Substantia nigra (tissue), 51 donors: ENCODE measurements at places on chromosomes 6 and 20.

DNA sequence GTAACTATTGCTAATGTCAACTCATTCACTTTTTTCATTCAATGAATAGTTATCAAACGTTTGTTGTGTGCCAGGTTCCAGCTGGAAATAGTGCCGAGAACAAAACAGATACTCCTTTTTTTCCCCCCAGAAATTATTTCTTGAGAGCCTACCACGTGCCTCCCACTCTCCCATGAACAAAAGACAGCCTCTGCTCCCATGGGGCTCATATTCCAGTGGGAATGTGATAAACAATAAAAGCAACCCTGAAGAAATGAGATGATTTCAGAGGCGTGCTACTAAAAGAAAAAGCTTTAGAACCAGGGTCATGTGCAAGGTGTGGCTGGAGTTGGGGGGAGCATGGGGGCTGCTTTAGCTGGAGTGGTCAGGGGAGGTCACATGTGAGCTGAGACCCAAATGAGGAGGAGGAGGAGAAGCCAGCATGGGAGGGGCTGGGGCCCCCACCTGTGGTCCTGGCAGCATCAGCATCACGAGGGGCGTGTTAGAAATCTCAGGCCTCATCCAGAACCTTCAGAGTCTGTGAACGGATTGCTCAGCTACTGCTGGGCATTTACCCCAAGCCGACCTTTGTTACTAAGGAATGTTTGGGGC lies 157.4 kb downstream of the EYA2 start:
- DNase-seq, result no peak

DNA sequence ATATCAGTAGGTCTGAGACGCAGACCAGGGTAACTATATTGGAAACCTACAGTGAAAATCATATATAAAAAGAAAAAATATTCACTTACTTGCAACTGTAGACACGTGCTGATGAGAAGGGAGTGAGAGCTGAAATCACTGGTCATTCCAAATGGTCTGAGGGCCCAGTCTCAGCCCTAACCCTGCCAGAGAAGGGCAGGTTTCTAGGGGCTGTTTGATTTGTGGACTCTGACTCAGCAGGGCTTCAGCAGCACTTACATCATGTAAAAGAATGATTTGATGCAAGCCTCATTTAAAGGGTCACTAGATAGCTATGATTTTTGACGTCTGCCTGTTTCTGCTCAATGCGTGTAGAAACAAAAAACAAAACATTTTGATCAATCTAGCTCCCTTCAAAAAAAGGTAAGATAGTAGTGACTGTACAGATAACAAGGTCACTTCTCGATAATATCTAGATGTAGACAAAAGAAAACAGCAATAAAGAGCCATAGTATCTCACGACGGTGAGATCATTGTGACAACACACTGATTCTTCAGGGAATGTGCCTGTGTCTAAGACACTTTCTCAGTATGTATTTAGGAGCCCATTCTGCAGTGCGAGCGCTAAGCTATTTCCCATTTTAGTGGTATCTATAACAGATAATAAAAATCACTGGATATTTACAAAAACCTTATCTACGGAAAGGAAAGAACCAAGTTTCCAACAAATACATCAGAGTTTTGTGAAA lies 307.2 kb downstream of the HIVEP2 start:
- DNase-seq, result no peak

GRCh38 chr20:47466704-47467459 lies 34.8 kb upstream of the NCOA3 start:
- no peak for DNase-seq

GRCh38 chr20:25274891-25275812 lies 27.3 kb downstream of the PYGB start:
- no peak for DNase-seq

DNA sequence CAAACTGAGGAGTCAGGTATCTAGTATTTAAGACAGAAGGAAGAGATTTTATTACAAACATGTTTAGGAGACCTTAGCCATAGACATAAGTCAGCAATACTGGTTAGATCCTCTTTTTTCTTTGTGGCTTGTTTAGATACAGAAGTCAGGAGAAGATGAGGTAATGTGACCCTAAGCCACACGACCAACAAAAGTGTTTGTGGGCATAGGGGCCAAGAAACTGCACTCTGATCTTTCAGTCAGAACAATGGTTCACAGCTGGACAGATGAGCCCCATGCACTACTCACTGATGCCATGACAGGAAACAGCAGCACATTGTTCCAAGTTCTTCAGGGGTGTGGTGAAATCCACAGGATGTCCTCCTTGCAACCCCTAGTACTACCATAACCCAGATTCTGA lies 238.5 kb upstream of the RAB32 start:
- DNase-seq, result no peak

DNA sequence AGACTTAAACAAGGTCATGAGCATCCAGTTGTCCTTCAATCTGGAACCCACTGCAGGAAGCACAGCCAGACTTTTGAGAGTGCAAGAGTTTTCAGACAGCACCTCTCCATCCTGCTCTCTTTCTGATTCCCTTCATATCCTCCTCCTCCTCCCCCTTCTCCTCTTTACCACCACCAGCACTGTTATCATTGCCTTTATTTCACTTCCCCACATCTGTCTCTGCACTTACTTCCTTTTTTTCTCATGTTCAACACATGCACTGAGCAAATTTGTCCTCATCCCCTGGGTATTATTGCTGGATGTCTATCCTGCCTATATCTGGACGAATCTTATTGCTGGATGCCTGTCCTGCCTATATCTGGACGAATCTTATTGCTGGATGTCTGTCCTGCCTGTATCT lies 554.8 kb downstream of the DHX35 start:
- no peak for DNase-seq

GRCh38 chr6:68559070-68559469 lies 76.0 kb upstream of the ADGRB3 start:
- DNase-seq, result no peak

DNA sequence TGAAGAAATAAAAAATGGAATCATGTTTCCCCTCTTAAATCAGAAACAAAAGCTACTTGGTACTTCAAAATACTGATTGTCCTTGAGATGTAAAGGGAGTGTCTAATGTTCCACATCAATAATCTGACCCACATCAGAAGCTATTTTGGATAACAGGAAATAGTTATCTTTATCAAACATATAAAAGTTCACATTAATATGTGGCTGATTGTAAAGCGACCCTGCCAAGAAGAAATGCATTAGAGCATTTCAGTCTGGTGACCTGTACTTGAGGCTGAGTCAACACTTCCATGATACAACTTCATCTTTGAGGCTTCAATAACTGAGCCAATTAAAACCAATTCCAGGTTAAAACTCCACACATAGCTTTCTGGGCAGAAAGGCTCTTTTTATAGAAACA lies 31.8 kb downstream of the SYNE1 start:
- DNase-seq, result no peak

DNA sequence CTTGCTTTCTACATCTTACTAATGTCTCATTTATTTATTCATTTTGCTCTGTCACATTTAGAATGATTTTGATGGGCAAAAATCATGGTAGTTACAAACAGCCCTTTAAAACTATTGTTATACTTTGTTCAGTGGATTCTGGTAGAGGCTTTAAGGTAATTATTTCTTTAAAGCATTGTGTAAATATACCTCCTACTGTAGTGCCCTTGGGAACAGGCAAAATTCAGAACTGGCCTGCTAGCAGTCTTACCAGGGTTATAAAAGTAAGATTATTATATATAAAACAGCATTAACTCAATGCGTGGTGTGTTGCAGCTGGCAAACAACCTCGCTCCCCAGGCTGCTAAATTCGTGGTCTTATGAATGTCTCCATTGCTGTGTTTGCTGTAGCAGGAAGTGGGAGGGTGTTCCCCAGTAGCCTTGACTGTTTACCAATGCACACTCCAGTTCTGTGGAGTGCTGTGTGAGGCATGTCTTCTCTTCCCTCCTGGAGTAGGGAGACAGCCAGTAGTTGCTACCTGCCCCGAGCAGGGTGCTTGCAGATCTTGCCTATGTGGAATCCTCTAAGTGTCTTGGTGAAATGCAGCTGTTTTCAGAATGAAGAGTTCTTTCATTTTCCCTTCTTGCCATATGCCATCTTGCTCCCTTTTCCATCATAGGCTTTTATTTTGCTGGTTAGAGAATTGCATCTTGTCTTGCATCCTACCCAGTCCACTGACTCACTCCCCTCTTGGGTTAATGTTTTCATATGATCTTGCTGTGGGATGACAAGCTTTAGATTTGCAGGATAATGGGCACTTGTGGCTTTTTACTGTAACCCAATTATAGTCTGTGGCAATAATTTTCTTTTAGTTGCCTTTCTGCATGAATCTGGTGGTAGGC lies 45.3 kb downstream of the IGF2R start:
- no peak for DNase-seq

- DNase-seq, result no peak
Measured at GRCh38 chr6:34589140-34589539, 33.0 kb upstream of the SPDEF start.

DNA sequence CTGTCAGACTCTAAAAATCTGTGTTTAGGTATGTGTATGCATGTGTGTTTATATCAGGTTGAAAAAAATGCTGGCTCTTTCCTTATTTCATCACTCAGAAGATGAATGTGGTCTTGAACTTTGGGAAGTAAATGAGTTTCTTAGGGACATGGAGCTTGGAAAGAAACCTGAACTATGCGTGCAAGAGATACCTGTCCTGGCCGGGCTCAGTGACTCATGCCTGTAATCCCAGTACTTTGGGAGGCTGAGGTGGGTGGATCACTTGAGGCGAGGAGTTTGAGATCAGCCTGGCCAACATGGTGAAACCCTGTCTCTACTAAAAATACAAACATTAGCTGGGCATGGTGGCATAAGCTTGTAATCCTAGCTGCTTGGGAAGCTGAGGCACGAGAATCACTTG lies 4.4 kb upstream of the GLP1R start:
- DNase-seq, result no peak

- DNase-seq, result no peak
Measured at GRCh38 chr6:128310451-128310850, 209.9 kb downstream of the PTPRK start.

- DNase-seq, result peak; percentile 43
Measured at GRCh38 chr6:21594416-21595281, 1.1 kb downstream of the SOX4 start.

GRCh38 chr6:142624978-142625715 lies 319.8 kb downstream of the HIVEP2 start:
- no peak for DNase-seq

- DNase-seq, result no peak
Measured at GRCh38 chr6:12017263-12017662, 5.2 kb downstream of the HIVEP1 start.

GRCh38 chr6:163461696-163462095 lies 47.2 kb downstream of the QKI start:
- no peak for DNase-seq

DNA sequence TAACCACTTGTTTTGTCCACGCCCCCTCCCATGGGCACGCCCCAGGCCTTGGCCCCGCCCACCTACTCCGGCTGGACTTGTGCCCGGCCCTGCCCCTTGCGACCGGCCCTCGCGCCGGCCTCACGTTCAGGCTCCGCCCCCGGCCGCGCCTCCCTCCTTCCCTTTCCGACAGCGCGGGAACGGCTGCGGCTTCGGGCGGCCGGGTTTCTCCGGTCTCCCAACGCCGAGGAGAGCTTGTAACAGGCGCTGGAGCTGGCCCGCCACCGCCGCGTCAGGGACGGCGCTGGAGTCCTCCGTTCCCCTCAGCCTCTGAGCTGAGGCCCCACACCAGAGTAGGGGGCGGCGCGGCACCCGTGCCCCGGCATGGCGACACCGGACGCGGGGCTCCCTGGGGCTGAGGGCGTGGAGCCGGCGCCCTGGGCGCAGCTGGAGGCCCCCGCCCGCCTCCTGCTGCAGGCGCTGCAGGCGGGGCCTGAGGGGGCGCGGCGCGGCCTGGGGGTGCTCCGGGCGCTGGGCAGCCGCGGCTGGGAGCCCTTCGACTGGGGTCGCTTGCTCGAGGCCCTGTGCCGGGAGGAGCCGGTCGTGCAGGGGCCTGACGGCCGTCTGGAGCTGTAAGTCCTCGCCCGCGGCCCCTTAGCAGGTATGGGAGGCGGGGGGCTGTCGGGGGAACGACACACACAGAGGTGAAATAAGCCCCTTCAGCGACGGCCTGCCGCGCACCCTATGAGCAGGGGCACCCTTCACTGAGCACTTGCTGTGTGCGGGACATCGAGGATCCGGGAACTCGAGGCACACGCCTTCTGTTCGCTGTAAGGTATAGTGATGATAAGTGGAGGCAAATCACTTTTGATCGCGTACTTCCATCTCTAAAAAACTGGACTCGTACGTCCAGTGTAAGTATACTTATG lies at the start of gene FANCE:
TSS of gene FANCE (plus strand) at position 156 of the 908 bp plus-strand sequence. CDS start at position 364, 208 bp downstream.
- DNase-seq, result peak; percentile 71

DNA sequence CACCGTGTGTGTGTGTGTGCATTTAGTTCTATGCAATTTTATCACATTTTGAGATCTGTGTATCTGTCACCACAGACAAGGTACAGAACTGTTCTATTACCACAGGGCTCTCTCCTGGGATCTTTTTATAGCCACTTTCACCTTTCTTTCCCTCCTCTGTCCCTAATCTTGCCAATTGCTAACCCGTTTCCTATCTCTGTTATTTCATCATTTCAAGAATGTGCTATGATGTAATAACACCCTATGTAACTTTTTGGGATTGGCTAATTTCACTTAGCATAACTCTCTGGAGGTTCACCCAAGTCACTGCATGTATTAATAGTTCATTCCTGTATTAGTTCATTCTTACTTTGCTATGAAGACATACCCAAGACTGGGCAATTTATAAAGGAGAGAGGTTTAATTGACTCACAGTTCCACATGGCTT lies 657.7 kb downstream of the QKI start:
- DNase-seq, result no peak

DNA sequence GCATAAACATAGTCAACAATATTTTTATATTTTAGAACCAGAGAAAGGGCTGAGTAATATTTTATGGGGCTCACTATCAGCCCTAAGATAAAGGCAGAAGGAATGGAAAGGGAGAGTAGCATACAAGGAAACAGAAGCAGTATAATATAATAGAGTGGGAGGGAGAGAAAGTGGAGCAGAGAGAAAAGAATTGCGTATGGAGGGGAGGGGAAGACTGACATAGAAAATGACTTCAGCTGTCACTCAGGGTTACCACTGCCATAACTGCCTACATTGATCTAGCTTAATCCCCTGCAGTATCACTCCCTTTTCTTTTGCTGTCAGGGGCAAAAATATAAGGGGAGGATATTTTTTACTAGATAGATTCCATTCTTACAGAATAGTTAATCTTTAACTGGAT lies 1133.5 kb upstream of the MAP3K7 start:
- no peak for DNase-seq

DNA sequence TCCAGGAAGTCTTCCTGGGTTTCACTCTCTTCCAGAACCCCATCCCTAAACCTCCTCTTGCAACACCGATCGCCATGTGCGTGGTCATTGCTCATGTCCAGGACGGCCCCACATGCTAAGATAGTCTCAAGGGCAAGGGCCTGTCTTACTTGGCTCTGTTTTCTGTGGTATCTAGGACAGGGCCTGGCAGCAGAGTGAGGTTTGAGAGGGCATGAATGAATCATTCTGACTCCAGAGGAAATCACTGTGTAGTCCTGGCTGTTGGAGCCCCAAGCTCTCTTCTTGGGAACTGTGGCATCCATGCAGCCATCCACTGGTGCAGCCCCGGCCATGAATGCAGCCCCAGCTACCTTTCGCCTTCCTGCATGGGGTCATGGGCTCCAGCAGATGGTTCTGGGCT lies 12.4 kb downstream of the SIRPA start:
- no peak for DNase-seq

- DNase-seq, result no peak
Measured at GRCh38 chr6:127690092-127690491, 113.1 kb downstream of the C6orf58 start.

- no peak for DNase-seq
Measured at GRCh38 chr20:54843431-54843830, 368.0 kb downstream of the DOK5 start.
